ENCODE measurements at places on chromosomes 11 and 22.

GRCh38 chr22:20606041-20606783, 98.8 kb downstream of the MED15 start:
- peak; percentile 35 for DNase-seq

- DNase-seq = no peak
These were observed 304.8 kb upstream of the ISX start for GRCh38 chr22:34761111-34761510.

- DNase-seq = no peak
These were observed 29.6 kb upstream of the FLI1 start for GRCh38 chr11:128664317-128664716.

DNA sequence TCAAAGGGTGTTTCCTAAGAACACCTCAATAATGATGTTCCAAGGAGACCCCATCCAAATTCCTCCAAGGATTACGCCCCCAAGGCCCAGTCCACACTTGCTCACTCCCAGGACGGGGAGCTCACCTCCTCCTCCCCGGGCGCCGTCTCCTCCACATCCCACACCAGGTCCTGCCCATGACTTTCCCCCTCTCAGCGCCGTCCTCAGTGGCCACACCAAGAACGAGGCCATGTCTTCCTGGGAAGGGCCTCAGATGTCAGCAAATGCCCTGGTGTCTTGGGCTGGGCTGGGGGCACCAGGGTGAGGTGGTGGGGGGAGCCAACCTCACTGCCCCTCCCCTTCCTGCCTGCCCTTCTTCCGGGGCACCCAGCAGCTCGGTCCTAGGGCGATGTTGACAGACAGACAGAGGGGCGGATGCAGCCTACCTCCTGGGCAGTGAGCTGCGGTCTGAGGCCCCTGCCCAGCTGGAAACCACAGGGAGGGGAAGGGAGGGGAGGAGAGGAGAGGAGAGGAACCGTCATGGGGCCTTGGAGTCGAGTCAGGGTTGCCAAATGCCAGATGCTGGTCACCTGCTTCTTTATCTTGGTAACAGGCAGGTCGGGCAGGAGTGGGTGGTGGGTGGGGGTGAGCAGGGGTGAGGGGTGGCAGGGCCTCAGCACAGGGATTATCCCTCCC, at the start of the genes C11orf21 and TSPAN32:
C11orf21 (minus strand) TSS at position 288 of the 675 bp plus-strand sequence; CDS start at position 178, 110 bp downstream.
TSPAN32 (plus strand) TSS at position 383 of the 675 bp plus-strand sequence; CDS start at position 520, 137 bp downstream.
- DNase-seq = no peak

DNA sequence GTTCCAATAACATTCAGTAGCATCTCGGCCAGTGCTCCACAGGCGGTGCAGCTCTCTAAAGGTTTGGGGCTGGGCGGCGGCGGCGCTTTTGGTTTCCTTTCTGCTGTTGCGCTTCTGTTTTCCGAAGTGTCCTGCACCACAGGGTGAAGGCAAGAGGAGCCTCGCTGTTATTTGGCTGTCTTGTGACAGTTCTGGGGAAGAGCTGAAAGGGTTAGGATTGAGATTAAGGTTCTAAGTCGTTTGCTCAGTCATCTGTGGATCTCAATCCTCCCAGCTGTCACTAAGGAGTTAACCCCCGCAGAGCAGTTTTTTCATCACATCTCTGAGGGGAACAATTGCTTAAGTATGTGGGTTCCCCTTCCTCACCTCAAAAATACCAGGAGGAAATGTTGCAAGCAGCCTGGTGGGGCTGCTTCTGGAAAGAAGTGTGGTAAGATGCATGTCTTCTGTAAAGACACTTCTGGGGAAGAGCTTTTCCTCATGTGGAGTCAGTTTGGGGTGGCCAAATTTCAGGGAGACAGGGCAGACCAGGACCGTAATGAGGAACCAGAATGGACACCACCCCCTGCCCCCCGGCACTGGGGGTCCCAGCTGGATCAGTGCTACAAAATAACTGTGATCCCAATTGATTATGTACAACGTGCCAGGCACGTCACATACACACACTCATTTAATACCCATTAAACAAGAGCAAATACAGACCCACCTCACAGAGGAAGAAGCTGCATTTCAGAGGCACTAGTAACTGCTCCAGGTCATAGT, 14.2 kb downstream of the TMEM121B start:
- no peak for DNase-seq

- DNase-seq = peak; percentile 8
These were observed 33.0 kb upstream of the P2RY2 start for GRCh38 chr11:73184953-73185671.

DNA sequence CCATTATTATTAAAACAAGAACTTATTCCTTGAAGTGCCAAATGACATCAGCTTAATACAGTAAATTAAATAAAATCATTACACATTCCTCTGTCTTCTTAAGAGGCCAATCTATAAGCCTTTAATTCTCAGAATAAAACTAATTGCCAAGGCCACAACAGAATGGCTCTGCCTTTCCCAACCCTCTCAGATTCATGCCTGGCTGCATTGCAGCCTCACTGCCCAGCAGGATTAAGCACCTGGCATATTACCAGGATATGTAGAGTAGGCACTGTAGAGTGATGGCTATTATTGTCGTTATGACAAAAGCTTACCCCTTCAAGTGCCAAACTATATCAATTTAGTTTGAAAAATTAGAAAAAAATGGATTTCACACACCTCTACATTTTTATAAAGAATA, 9.4 kb upstream of the CALCA start:
- DNase-seq = no peak

DNA sequence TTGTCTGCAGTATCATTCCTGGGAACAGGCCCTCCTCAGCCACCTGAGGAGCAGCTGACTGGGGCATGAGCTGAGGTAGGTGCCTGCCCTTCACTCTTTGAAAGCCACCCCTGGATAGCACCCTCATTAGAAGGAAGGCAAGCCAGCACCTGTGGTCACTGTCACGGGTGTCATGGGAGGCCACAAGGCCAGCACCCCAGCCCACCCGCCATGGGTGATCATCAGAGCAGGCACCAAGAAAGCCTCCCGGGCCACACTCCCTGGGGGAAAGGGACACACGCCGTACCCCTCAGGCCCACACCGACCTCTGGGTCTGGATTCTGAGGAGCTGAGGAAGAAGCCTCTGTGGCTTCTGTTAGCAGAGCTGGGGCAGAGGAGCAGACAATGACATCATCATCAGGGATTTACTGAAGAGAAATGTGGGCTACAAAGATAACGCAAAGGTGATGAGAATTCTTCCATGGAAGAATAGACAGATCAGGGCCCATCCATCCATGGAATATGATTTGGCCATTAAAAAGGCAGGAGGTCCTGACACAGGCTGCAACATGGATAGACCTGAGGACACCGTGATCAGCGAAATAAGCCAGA, 16.7 kb upstream of the NAP1L4 start:
- DNase-seq = no peak

DNA sequence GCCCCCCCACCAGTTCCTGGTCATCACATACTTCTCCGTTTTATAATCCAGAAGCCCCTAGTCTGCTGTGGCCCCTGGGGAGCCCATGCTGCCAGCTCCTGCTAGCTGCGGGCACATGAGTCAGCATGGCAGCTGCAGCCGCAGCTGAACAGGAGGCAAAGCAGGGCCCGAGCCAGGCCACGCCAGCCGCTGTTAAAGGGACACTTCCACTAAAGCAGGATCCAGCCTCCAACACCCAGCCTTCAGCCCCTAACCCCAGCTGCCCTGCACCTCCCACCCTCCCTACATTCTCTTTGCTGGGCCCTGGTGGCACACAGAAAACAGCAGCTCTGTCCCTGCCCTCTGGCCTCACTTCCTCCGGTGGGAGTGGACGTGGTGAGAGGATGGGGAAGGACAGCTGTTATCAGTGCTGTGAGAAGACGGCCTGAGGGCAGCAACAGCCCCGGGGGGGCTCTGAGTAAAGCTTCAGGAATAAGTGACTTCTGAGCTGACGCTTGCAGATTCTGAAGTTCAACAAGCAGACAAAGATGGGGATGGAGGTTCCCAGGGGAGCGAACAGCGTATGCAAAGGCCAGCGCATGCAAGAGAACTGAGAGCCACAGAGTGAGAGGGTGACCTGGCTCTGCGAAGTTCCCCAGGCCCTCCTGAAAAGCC, 688 bp upstream of the LRRC74B start:
- DNase-seq = no peak

GRCh38 chr11:129374081-129374992, 1.3 kb upstream of the BARX2 start:
- DNase-seq = no peak

- DNase-seq = peak; percentile 81
These were observed 17.0 kb upstream of the IL2RB start for GRCh38 chr22:37166675-37167066.

- DNase-seq = no peak
These were observed 6.8 kb upstream of the SUN2 start for GRCh38 chr22:38762551-38762983.

- DNase-seq = no peak
These were observed 37.2 kb downstream of the FAM83F start for GRCh38 chr22:40031766-40032470.

DNA sequence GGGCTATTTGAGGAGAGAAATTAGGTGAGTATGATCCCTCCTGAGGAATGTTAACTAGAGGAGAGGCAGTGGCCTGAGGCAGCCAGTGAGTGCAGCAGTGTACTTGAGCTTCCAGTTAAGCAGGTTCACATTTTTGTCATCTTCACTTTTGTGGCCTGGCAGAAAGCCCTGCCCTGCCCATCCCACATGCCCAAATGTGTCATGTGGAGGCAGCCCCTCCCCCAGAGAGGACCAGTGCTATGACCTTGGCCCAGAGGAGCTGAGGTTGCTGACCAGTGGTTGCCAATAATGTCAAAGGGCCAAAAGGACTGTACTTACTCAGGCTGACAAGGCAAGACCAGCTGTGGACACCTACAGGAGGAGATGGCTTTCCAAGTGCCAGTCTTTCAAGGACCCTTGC, 17.6 kb upstream of the GRK2 start:
- DNase-seq = no peak

DNA sequence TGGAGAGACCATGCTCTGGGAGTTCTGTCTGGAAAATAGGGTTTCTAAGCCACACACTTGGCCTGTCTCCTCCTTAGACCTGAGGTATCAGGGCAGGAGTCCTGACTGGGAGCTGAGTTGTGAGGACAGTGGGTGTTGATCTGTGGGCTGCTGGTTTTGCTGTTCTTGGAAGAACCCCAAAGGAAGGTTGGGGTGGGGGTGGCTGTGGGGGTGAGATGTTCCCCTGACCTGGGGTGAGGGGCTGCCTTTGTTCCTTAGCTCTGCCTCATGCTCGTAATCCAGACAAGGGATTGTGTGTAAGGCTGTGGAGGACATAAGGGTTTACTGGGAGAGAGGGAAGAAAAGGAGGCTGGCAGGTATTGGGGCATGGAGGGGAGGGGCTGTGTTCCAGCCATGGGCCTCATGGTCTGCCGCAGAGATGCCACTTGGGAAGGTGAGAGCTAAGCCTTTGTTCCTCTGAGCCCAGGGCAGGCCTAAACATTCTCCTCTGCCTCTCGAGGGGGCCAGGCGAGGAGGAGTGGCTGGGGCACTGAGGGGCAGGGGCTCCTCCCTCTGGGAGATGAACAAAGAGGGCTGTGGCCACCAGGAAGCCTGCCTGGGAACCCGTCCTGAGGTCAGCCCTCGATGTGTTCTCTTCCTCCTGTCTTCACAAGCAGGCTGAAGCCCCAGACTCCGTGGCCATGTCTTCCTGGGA, 4.4 kb downstream of the OTOG start:
- no peak for DNase-seq

GRCh38 chr11:27552341-27552740, 45.8 kb upstream of the LIN7C start:
- no peak for DNase-seq

- DNase-seq = peak; percentile 1
These were observed 181.5 kb downstream of the TMEM135 start for GRCh38 chr11:87219266-87219665.

DNA sequence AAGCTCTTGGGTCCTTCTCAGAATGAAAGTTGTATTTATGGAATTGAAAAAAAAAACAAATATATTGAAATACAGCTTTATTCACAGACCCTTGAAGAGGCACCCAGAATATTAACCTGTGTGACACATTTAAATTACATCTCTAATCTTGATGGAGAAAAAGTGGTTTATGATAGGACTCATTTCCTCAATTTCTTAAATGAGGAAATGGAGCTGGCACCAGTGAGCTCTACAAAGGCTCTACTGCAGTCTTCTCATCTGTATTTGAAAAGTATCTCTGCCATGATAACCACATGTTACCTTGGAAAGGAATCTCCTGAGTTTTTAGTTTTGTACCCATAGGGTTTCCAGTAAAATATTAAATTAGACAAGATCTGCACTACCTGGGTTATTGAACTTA, 186.5 kb downstream of the HIPK3 start:
- no peak for DNase-seq

GRCh38 chr11:31240340-31240904, 129.1 kb downstream of the DCDC1 start:
- DNase-seq = no peak

DNA sequence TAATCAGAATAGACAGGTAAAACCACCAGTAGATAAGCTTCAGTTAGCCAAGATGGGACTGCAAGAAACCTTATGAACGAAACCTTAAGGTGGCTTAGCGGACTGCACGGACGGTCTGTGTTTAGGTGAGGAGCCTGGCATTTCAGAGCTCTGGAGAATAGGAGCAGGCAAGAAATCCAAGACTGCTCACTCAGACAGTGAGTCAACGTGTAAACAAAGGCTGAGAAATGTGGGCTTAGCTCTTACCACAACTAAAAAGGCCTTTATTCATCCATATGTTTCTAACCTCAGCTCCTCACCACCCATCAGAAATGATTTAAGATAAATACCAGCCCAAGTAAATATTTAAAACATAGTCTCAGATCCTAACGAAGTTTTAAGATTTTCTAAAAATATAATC, 657.7 kb downstream of the OPCML start:
- no peak for DNase-seq

- no peak for DNase-seq
These were observed 2.5 kb downstream of the TALDO1 start for GRCh38 chr11:749731-750130.

- no peak for DNase-seq
These were observed 3.6 kb downstream of the NEAT1 start for GRCh38 chr11:65425971-65426838.

DNA sequence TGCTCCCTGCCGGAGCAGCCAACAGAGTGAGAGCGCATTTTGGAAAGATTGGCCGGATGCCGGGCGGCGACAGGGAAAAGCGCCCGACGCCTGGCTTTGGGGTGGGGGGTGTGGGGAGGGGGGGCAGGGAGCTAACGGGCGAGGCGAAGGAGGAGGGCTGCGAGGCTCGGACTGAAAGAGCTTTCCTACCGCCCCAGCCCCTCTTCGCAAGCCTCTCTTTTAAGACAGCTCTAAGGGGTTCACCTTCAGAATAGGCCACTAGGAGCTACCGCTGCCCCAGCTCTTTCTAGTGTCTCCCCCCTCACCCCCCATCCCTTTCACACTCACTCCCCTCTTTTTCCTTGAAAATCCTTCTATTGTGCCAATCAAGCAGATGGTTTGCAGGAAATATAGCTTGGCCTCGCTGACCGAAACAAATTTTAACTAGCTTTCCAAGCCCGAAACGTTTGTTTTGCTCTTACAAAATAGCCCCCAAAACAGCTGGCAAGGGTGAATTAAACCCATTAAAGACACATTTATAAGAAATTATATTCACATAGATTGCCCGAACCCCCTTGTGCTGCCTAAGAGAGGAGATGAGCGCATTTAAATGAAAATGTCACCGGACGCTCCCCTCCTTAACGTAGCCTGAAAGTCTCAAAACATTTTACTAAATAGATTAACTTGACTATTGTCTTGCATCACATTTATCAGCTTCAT, 3.7 kb upstream of the DBX1 start:
- no peak for DNase-seq
